ENCODE measurements at places on chromosomes 7 and 10. TPM values are rescaled to one million over a fixed set of nuclear protein-coding genes. Genes with fewer than 3 reads are reported as not detected.

The PON3 gene
- total RNA-seq: not detected

The ATOH7 gene
- total RNA-seq: not detected

The BLVRA gene
- 67.6 TPM for total RNA-seq

The FANK1 gene
- 1.3 TPM for total RNA-seq

The GNAI1 gene
- total RNA-seq: 37.1 TPM

The MKRN1 gene
- 83.4 TPM for total RNA-seq

The ADAM12 gene
- 28.8 TPM for total RNA-seq

The SLC4A2 gene
- total RNA-seq: 96.1 TPM

The HOXA3 gene
- total RNA-seq: 3.0 TPM

The HMX3 gene
- not detected for total RNA-seq

Data from smooth muscle cell of trachea (primary cell).